ENCODE measurements at places on chromosomes 3 and 15. TPM values are rescaled to one million over a fixed set of nuclear protein-coding genes. Genes with fewer than 3 reads are reported as not detected.

The ROBO2 gene
- total RNA-seq: 1.2 TPM

The ZNF774 gene
- total RNA-seq: 2.3 TPM

The CPNE9 gene
- not detected for total RNA-seq

The FBXW12 gene
- total RNA-seq: 0.27 TPM

The PHLDB2 gene
- 61.9 TPM for total RNA-seq

The RBP2 gene
- total RNA-seq: not detected

The FANCD2OS gene
- not detected for total RNA-seq

The PLAAT1 gene
- total RNA-seq: 0.90 TPM

The ZPLD1 gene
- 0.33 TPM for total RNA-seq

The SPINT1 gene
- not detected for total RNA-seq

The PSTPIP1 gene
- not detected for total RNA-seq

The P3H2 gene
- total RNA-seq: 15.6 TPM

The GUCA1C gene
- not detected for total RNA-seq

Measured in fibroblast of the aortic adventitia (primary cell).